Kidney (tissue), 22 donors: ENCODE measurements at places on chromosomes 11 and 22. TPM values are rescaled to one million over a fixed set of nuclear protein-coding genes. Genes with fewer than 3 reads are reported as not detected.

DNA sequence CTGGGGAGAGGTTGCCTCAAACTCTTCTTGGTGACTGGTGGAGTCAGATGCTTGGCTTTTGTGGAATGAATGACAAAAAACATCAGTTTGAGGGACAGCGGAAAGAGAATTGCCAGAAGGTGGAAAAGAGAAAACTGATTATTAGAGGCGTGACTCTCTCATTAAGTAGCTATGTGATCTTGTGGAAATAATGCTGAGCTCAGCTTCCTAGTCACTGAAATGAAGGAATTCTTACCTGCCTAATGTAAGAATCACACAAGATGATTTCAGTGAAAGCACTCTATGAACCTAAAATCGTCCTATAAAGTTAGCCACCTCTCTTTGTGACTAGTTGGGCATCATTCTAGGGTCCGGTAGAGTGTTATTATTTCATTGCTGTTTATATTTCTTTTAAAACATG, 498.8 kb downstream of the TMEM135 start:
- no peak for DNase-seq

DNA sequence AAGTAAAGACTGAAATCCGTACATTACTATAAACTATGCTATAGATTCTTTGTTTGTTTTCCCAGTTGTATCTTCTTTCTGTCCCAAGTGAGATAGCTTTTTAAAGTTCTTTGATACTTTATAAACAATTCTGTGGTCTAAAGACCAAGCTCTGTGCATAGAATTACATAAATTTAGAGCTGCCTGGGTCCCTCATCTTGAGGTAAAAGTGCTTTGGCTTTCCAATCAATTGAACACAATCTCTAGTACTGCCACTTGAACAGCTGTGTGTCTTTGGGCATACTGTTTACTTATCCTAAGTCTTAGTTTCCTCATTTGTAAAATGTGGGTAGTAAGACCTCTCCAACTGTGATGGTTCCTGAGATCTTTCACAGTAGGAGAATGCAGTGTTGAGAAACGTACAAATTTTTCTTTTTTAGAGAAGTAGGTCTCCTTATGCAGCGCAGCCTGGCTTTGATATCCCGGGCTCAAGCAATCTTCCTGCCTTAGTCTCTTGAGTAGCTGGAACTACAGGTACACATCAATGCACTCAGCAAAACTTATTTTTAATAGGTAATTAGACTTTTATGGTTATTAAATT, 2.5 kb upstream of the EED start:
- no peak for DNase-seq

DNA sequence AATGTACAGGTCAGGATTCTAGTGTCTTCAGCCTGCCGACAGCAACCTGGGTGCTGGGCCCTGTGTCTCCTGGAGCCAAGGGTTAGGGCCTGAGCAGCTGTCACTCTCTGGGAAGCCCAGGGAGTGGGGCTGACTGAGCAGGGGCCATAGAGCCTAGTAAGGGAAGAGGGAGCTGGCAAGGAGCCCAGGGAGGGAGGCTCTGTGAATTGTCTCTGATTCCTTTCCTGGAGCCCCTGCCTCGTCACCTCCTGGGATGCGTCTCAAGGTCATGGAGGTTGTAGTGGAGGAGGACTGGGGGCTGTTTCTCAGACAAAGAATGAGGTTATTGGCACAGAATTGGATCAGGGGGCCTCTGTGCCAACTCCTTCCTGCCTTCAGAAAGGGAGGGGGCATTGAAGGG, 11.8 kb downstream of the SOX10 start:
- DNase-seq, result no peak

- DNase-seq, result peak; percentile 84
These were observed at the start of gene SYT13 for GRCh38 chr11:45285930-45286632. SYT13 (minus strand) TSS chr11:45286341; CDS start chr11:45286207, 134 bp downstream.

- DNase-seq, result no peak
These were observed 54.1 kb downstream of the PDHX start for GRCh38 chr11:34970480-34970879.

DNA sequence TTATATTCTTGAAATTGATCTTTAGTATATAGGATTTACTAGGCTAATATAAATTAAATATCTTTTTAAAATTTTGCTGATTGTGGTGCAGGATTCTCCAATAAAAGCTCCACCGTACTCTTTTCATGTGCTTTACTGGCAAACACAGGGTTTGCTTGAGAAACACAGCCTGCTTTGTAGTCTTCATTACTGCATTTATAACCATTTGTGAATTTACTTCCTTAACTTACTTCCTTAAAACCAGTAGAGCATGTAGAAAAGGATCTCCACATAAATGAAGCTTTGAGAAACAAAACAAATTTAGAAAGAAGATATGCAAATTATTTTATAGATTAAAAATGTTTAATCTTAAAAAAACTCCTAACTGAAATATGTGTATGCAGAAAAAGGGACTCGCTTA, 28.8 kb downstream of the SWAP70 start:
- no peak for DNase-seq

Gene METTL15
- 14.7 TPM for total RNA-seq

Gene SLC22A25
- not detected for total RNA-seq

DNA sequence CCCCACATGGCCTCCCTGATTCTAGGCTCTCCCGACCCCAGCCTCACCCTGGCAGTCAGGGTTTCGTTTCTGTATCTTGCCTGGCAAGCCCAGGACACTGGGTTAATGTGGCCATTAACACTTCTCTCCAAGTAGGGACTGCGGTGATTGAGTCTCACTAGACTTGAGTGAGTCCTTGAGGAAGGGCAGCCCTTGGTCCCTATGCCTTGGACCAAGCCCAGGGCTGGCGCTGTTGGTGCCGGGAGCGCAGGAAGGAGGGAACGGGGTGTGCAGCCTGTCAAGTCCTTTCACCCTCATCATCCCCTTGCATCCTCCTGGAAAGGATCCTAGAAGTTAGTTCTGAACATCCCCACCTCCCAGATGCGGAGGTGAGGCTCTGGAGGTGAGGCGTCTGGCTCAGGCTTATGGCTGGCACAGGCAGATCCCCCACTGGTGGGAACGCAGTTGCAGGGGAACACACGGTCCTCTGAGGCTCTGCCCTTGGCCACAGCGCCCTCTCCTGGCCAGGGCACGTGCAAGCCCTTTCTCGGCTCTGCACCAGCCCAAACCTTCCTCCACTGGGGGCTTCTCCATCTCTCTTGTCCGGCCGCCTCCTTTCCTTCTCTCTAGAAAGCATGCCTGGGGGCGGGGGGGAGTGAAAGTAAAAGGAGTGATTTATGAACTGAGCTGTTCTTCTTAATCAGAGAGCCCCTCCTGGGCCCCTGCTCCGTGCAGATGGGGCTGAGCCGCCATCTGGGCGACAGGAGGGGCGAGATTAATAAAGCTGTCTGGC, 56.7 kb downstream of the TP53I11 start:
- peak; percentile 88 for DNase-seq

GRCh38 chr11:77396305-77396704, 77.6 kb downstream of the PAK1 start:
- no peak for DNase-seq

Gene BANF1
- 181 TPM for total RNA-seq

GRCh38 chr11:82229341-82229740, 504.3 kb downstream of the FAM181B start:
- DNase-seq, result peak; percentile 79

DNA sequence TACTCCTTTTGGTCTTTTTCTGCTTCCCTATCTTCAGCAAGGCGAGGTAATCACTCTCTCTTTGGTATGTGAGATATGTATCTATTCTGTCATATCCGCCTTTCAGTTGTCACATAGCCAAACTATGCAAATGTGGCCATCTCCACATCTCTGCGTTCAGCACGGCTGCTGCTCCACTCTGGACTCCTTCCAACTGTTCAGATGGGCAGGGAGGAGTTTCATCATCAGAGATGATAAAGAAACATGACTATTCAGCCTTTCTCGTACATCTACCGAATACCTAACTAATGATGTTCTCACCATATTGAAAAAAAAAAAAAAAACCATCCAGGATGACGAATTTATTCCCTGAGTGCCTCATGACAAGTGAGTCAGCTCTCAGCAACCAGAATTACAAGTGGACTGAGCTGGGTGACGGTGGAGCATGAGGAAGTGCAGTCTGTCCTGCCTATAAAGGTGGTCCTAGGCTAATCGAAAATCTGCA, 899.6 kb downstream of the OPCML start:
- peak; percentile 35 for DNase-seq

- no peak for DNase-seq
These were observed 45.5 kb downstream of the SCN3B start for GRCh38 chr11:123608945-123609344.

GRCh38 chr22:27851974-27852746, 50.6 kb upstream of the MN1 start:
- DNase-seq, result no peak

- DNase-seq, result peak; percentile 78
These were observed 875 bp upstream of the STT3A start for GRCh38 chr11:125591649-125592304.

Gene AAMDC
- 35.8 TPM for total RNA-seq

DNA sequence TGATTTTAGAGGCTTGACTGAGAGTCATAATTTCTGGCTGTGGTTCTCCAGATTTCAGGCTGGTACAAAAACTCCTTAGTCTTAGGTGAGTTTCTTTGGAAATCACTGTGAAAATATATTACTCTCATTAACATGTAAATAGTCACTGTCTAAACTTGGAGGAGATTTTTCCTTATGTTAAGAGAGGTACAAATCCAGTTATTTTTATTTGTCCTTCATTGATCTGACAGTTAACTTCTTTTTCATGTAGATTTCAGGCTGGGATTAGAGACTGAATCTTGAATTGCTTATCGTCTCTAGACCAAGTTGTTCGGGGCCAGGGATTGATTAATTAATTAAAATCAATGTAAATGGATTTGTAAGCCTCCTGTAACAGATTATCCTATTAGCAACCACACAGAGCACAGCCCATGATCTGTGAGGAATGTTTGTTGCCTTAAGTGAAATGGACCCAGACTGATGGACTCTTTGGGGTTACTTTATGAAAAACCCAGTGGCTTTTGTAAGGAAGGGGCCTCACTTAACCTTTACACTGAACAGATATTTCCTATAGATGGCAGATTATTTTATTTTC, 21.1 kb downstream of the TEAD1 start:
- no peak for DNase-seq

Gene RAG2
- not detected for total RNA-seq
